Fibroblast of skin of abdomen (primary cell): ENCODE measurements at places on chromosomes 5 and 9.
A peak's percentile ranks its signal among the peaks of the same experiment; 100 is the strongest.

DNA sequence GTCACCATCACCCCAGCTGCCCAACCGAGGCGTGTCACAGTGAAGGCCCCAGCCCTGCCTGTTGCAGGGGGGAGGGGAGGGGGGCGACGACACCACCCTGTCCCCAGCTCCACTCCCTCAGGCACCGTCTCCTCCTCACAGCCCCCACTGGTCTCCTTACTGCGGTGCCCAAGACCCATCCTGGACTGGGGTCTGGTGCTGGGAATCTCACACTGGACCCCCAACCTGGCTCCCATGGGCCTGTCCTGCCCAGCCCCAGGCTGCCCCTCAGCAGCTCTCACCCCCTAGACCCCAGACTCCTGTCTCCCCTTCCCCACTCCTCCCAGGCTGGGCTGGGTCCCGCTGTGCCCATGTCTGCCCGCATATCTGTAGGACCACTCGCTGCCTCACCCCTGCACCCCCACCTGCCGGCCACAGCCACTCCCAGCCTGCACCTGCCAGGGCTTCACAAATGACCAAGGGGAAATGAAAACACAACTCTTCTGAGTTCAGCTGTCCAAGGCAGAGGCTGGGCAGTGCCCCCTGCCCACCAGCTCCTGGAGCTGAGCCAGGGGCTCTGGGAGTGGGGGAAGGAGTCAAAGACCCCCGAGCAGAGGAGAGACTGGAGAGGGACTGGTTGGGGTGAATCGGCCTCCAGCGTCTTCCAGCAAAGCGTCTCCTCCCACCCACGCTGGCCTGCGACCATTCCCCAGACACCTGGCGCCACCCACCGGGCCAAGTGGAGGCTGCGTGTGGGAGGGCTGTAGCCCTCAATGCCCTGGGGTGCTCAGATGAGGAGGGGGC is 32.6 kb upstream of the EGFL7 start:
- DNase-seq: peak; percentile 31

DNA sequence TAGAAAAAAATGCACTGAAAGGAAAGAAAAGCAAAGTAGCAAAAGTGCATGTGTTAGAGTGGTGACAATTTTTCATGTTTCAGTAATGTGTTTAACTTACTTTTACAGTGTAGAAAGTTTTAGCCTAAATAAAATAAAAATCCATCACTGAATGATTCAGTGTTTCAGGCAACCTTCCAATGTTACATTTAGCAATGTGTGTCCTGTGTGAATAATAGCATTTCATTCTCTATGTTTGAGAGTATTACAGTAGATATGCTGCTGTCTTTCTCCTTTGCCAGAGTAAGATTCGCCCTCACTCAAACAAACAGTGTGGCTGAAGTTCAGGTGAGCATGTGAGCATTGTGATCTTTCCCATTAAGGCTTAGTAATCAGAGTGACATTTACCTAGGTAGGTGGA is 171.1 kb downstream of the TARS1 start:
- DNase-seq: peak; percentile 78

DNA sequence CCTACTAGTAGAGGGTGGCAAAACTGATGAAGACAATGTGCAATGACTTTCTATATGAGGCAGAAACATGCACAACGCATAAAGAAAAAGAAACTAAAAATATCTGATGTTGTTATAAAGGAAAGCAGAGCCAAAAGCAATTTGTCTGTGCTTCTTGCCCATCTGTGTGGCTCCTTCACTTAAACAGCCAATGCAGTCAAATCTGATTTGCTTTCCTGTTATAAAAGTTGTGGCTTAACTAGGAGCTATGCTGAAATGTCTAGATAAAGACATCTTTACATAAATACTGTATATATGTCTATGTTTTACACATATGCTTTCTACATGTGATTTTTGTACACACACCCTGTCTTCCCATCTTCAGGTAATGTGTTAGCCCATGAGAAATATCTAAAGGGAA is 508.2 kb downstream of the CETN3 start:
- no peak for DNase-seq

GRCh38 chr9:28407351-28407750 is 834.1 kb upstream of the C9orf72 start:
- DNase-seq: no peak

GRCh38 chr9:95574176-95574575 is 57.4 kb upstream of the PTCH1 start:
- DNase-seq: no peak

DNA sequence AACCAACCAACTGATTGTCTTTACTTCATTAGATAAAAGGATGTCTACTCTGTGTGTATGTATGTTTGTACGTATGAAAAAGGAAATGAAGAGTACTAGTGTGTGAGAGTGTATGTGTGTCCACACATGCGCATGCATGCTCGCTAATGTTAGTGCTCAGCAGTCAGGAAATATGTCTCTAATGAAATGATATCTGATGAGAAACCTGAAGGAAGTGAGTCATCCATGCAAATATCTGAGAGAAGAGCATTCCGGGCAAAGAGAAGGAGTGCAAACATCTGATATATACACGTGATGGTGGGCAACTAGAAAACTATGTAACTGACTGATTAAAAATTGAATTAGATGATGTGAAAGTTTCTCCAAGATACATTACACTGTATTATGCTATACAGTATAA is 29.6 kb upstream of the UGCG start:
- peak; percentile 86 for DNase-seq

GRCh38 chr5:33284681-33285080 is 156.1 kb upstream of the TARS1 start:
- no peak for DNase-seq

DNA sequence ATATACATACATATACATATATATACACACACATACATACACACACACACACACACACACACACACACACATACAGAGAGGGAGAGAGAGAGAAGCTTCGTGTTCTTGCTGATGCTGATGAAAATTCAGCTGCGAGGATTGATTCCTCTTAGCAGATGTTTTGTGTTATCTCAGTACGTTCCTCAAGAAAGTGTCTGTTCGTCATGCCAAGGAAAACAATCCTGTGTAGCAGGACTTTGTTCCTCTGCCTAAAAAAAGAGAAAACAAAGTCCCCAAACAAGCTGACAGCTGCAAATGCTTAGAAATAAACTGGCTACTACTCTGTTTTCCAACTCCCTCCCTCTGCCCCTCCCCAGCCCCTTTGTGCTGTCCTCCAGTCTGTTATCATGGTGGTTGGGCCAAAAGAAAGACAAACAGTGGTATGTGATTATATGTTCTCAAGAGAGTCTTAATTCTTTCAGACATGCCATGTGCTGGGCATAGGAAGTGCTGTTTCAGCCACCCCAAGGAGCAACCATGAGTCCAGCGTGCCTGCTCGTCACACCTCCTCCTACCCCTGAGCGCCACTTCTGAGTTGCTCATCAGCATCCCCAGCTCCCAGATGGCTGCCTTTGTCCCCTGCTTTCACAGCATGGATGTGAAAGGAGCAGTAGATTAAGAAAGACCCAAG is 71.5 kb upstream of the EQTN start:
- DNase-seq: peak; percentile 68

DNA sequence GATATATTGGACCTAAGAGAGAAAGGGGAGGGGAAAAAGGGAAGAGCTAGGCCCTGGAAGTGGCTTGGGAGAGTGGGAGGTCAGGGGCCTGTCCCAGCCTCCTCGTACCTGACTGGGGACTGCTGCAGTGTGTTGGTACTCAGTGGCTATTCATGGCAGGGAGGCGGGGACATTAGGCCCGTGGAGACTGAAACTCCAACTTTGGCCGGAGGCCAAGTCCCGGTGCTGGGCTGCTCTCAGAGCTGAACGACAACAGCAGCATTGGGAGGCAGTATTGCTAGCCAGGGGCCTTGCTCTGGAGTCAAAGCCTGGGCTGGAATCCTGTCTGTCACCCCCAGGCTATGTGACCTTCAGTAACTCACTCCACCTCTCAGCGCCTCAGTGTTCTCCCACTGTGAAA is 37.8 kb downstream of the NEURL1B start:
- DNase-seq: no peak

GRCh38 chr9:15389173-15389572 is 33.5 kb upstream of the SNAPC3 start:
- DNase-seq: no peak

DNA sequence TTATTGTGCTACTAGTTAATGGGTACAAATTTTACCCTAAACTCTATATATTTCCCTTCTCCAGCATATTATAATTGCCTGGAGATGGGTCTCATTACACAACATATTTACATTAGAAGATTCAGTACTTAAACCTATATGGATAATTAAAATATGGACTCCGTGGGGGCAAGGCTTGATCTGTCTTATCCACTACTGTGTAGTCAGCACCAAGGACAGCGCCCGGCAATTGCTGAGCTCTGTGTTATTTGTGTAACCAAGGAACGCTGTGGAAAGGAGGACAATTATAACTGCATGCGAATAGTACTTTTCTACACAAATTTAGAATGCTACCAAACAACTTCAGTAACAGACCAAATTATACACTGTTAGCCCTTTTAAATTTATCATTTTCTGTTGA is 77.7 kb downstream of the DNAH5 start:
- DNase-seq: peak; percentile 20

DNA sequence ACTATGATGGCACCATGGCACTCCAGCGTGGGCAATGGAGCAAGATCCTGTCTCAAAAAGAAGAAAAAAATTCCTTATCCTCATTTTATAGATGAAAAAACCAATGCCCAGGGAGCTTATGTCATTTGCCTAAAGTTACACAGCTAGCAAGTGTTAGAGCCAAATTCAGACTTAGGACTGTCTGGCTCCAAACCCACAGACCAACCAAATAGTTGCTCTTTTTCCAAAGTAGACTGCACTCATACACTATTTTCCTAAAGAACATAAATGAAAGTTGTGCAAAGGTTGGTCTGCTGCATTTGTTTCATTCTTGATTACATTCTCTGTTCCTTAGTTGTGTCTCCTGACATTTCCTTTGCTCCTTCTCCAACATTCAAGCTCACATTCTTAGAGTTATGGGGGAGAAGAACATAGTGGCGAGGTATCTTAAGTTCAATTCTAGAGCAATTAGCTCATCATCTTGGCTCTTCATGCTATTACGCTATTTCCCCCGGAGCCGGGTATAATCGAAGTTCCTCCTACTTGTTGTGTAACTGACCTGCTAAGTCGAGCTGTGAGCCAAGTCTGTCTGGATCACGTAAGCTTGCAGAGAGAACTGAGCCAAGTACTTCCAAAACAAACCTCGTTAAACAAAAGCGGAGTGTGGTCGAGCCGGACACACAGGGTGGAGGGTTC is 138.3 kb downstream of the RFK start:
- peak; percentile 85 for DNase-seq

- DNase-seq: peak; percentile 86
Observed at GRCh38 chr9:129336601-129337331, 158.7 kb upstream of the IER5L start.

DNA sequence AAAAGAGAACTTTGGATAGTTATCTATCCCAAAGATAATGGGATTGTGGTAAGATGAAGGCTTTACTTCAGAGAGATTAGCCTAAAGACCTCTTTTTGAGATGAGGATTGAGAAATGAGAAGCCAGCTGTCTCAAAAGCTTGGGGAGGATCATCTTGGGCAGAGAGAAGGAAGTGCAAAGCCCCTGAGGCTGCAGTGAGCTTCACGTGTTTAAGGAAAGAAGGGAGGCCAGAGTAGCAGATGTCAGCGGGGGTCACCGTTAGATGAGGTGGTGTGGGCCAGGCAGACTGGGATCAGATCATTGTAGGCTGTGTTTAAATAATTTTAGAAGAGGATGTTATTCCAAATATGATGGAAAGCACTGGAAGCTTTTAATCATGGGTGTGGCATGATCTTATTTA is 270.1 kb downstream of the ARHGEF28 start:
- no peak for DNase-seq

DNA sequence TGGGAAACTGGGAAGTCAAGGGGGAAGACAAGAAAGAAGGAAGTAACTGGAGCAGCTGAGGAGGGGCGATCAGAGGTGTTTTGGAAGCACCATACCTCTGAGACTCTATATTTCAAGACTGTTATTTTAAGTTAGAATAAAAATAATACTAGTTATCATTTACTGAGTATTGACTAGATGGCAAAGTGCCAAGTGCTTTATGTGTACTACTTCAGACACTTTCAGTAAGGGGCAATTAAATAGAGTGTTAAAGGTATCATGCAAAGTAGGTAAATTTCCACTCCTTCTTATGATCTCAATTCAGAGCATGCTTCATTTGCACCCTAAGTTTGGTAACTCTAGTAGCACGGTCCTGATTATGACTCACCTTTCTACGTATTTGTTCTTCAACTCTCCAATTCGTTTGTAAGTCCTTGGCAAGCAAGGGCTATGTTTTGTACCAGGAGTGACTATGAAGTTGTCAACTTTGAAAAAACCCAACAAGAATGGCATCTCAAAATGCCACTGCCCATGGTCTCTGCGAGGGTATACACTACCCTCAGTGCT is 152.4 kb upstream of the RAPGEF1 start:
- DNase-seq: no peak

DNA sequence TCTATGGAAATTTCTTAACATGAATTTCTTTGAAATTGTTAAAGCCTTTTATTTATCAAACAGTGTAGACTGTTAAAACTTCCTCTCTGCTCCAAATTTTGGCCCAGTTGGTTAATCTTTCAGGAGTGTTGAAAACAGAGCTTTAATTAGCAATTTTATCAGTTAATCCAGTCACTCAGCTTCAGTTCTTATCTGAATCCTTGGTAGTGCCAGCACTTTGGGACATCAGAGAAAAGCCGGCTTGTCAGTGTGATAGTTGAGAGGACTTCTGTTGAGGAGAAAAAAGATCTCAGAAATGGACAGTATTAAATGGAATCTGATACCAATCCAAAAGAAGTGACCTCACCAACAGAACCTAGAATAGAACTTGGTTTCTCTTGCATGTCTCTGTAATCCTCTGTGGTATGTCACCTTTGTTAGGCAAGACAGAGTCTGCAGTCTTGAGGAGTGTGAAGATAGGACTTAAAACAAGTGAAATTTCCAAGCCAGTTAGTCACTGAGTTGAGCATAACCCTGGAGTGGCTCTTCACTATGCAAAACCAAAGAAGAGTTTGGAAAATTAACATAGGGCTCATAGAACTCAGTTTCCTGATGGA is 251.8 kb downstream of the NNT start:
- no peak for DNase-seq

- DNase-seq: no peak
Observed at GRCh38 chr5:62521319-62521718, 57.3 kb upstream of the LRRC70 start.

DNA sequence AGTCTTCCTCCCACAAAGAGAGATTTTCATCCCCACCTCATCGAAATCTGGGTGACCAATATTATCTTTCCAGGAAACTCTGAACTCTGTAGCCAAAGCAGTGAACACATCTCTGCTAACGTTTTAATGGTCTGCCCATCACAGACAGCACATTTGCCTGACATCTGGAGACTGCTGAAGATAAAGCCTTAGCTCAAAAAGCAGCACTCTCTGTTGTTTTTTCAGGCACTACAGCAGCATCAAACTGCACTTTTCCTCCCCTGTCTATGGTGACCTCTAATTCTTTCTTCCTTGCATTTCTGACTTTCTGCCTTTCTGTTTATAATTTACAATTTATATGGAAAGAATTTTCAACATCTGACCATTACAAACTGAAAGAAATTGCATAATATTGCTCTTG is 66.8 kb downstream of the RAB3C start:
- DNase-seq: no peak
